ENCODE measurements at places on chromosomes 1 and 21. TPM values are rescaled to one million over a fixed set of nuclear protein-coding genes. Genes with fewer than 3 reads are reported as not detected.
A peak's percentile ranks its signal among the peaks of the same experiment; 100 is the strongest.

FLG2 gene
- total RNA-seq = not detected

DNA sequence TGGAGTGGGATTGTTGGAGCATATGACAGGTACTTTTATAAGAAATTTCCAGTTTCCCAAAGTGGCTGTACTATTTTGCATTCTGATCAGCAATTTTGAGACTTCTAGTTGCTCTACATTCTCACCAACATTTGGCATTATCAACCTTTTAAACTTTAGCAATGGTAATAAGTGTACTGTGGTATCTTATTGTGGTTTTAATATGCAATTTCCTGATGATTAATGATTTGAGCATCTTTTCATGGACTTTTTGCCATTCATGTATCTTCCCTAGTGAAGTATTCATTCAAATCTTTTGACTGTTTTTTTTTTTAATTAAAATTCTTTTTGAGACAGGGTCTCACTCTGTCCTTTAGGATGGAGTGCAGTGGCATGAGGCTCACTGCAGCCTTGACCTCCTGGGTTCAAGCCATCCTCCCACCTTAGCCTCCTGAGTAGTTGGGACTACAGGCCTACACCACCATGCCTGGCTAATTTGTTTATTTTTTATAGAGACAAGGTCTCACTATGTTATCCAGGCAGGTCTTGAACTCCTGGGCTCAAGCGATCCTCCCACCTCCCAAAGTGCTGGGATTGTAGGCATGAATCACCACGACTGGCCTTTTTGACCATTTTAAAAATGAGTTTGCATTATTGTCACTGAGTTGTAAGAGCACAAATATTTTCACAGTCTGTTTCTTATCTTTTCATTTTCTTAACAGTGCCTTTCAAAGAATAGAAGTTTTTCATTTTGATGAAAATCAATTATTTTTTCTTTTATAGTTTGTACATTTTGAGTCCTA lies 7.8 kb upstream of the SLC6A9 start:
- H3K27me3 ChIP-seq = peaks cover 7% of the 10 kb centered on the region
- no peak overlapping the region for H3K4me3 ChIP-seq
- DNase-seq = no peak
- H3K36me3 ChIP-seq = no peaks in the 10 kb centered on the region
- peaks cover 5% of the 10 kb centered on the region for H3K4me1 ChIP-seq

DNA sequence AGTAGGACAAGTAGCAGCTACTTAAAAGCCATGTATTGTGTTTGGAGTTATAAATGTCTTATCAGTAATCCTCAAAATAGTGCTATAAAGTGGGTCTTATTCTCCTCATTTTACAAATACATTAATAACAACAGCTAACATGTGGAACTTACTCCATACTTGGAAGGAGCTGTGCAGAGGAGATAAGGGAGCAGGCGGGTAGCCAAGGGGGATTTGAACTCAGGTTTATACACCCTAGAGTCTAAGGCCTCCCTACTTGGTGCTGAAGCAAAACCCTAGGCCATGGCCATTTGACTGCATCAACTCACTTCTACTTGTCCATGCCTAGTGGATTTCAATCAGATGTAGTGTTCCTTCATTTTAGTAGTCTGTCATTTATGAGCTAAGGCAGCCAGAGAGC lies 72.1 kb downstream of the LMO4 start:
- no peak overlapping the region for H3K4me3 ChIP-seq
- H3K27me3 ChIP-seq = no peaks in the 10 kb centered on the region
- no peak for DNase-seq
- peaks cover 3% of the 10 kb centered on the region for H3K36me3 ChIP-seq
- peaks cover 31% of the 10 kb centered on the region for H3K4me1 ChIP-seq

SZT2 gene
- 87.0 TPM for total RNA-seq

- no peak overlapping the region for H3K27ac ChIP-seq
- peaks cover 17% of the 10 kb centered on the region for H3K36me3 ChIP-seq
- no peak for DNase-seq
- H3K4me3 ChIP-seq = peak overlapping the region; percentile 52
Observed at GRCh38 chr1:228497206-228497605, 10.0 kb downstream of the RNF187 start.

DNA sequence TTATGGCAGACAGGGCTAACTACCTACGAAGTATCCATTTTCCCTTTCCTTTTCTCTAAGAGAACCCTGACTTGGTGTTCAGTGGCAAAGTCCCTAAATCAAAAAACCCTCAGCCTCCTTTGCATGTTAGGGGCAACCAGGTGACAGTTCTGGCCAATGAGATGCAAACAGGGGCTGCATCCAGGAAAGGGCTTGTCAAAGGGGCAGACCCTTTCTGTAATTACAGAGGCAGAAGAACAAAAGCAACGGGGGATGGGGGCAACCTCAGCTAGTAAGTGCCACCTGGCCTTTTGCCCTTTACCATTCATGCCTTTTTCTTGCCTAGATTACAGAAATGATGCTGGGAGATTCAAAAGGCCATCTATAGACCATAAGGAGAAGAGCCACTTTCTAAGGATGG lies 34.4 kb downstream of the GLUL start:
- H3K4me1 ChIP-seq = no peaks in the 10 kb centered on the region
- no peak overlapping the region for H3K4me3 ChIP-seq
- peaks cover 8% of the 10 kb centered on the region for H3K27me3 ChIP-seq
- DNase-seq = no peak
